ENCODE measurements at places on chromosomes 3 and 15.

DNA sequence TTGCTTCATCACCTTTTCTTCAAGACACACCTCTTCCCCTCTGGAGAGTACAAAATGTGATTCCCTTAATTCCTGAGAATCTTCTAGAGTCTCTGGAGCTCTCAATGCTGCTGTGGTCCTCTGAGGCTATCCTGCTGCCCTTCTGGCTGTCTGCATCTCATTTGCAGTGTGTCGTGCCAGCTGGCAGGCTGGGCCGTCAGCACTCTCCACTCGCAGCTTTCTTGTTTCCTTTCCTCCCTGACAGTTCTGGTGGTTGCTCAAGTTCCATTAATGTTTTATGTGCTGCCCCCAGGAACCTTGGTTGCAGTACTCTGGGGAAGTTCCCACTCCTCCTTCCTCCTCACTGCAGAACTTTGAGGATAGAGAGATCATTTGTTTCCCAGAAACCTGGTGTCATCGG lies 210.8 kb upstream of the ROPN1 start:
- no peak for DNase-seq

GRCh38 chr15:78709263-78709882 lies 68.4 kb upstream of the CHRNB4 start:
- peak; percentile 52 for DNase-seq

- DNase-seq, result no peak
Observed at GRCh38 chr3:133475245-133476010, 75.6 kb downstream of the BFSP2 start.

GRCh38 chr15:31934821-31935220 lies 95.5 kb upstream of the CHRNA7 start:
- peak; percentile 33 for DNase-seq

DNA sequence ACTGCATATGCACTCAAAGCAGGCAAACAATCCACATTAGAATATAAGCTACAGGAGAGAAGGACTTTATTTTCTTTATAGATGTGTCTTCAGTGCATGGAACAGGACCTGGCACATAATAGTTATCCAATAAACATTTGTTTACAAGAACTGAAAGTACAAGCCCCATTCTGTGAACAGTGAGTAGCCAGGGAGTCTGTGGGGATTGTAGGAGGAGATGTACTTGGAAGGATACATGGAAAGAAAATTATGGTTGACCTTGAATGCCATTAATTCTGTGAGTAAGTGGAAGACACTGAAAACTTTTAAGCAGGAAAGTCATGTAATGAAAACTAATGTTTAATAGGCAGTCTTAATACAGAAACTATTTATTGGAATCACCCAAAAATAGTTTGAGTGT lies 28.3 kb downstream of the MASP1 start:
- DNase-seq, result peak; percentile 52

Measured in SJSA1 (cell line).